ENCODE measurements at places on chromosomes 2 and 18.

DNA sequence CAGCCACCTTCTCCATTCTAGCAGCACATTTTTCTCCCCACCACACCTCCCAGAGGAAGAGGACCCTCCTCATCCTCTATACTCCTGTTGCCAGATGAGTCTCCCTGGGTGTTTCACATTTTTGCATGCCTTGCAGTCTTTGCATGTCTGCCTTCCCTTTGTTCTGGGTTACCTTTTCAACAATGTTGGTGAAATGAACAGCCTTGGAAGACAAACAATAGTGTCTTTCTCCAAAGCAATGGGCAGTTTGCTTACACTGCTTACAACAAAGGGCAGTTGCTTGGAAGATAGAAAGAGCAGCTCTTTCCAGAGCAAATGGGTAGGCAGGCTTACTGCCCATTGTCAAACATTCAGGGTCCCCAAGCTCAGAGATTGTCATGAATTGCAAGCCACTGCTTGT is 14.5 kb upstream of the SEH1L start:
- no peak for DNase-seq

GRCh38 chr2:64757126-64757525 is 103.4 kb upstream of the SERTAD2 start:
- no peak for DNase-seq

DNA sequence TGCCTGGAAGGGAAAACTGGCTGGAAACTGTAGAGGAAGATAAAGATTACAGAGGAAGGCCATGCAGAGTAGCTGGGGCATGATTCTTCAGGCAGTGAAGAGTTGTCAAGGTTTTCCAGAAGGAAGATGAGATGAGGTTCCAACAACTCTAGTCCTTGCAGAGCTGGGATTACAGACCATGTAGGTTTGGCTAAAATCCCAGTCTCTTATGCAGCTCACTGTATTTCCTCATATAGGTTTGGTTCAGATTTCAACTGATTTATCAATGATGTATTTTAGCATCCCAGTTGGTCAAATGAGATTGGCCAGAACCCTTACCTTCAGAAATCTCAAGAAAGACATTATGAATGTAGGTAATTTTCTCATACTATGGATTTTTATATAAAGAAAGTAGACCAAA is 16.4 kb downstream of the FAP start:
- DNase-seq, result no peak

DNA sequence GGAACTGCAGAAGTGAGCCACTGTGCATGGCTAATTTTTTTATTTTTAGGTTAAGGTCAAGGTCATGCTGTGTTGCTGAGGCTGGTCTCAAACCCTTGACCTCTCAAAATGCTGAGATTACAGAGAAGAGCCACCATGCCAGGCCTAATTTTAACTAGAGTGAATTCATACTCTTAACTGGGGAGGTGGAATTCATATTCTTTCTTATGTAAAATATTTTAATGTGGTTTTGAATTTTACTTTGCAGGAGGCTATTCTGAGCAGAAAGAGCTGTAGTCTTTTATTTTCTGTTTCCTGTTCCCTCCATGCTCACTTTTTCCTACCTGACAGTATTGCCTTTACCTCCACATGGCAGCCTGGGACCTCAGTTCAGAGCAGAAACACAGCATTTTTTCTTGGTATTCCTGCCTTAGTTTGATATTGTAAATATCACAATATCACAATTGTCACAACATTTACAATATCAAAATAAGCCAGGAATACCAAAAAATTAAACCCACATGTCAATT is 37.1 kb upstream of the CCNYL1 start:
- no peak for DNase-seq

- DNase-seq, result no peak
Measured at GRCh38 chr2:216621292-216621691, 11.9 kb upstream of the IGFBP2 start.

DNA sequence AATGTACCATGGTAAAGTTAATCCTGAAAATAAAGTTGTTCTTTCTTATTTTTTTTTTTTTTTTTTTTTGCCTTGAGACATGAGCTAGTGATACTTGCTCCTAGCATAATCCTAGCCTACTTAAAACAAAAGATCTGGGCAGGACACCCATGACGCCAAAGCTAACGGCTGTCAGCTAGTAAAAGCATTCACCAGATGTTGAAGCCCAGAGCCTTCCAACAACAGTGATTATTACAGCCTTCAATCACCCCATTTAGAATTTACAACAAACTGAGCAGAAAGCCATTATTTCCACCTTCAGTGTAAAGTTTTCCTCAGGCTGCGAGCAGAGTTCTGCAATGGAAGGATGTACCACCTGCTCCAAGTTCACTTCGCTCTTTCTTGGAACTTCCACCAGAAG is 259.5 kb downstream of the SP3 start:
- DNase-seq, result no peak

DNA sequence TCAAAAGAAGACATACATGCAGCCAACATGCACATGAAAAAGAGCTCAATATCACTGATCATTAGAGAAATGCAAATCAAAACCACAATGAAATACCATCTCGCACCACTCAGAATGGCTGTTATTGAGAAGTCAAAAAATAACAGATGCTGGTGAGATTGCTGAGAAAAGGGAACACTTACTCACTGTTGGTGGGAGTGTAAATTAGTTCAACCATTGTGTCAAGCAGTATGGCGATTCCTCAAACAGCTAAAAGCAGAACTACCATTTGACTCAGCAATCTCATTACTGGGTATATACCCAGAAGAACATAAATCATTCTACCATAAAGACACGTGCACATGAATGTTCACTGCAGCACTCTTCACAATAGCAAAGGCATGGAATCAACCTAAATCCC is 95.5 kb upstream of the XIRP2 start:
- no peak for DNase-seq

DNA sequence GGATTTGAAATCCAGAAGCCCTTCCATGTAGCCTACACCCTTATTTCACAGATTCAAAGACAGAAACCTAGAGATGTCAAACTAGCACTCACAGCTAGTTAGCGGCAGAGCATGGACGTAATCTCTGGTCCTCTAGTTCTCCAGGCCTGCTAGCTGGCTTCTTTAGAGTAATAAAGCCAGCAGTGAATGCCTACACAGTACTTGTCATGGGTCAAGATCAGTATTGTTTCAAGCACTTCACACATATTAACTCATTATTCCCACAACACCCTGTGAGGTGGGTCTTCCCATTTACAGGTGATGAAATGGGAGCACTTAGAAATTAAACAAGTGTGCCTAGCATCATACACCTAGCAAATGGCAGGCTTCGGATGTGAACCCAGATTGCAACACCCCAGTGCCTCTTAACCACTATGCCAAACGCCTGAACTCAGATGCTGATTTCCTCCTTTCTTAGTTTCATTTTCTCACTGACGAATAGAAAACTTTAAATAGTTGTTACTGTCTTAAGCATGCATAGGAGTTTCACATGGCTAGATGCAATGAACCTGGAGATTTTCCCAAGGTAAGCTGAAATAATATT is 14.5 kb upstream of the ZBTB14 start:
- no peak for DNase-seq

DNA sequence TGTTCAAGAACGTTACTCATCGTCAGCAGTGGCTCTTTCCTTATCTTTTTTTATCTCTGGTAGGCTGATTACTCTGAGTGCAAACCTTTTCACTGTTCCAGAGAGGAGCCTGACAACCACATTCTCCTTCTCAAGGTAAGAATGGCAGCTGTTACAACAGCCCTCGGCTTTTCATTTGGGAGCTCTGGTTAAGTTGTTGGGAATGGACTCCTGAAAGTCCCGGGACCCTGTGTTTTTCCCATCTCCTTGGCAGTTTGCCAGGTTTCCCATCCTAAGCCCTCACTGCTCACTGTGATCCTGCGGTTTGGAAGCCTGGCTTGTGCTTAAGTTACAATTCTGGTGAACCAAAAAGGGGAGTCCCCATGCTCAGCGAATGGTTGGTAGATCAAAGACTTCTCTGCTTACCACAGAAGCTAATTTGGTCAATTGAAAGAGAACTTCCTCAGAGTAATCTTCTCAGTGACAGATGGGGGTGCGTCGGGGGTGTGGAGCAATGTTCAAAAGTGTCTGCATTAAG is 122.3 kb downstream of the LYPD6B start:
- no peak for DNase-seq

GRCh38 chr2:71667256-71668182 is 214.2 kb downstream of the DYSF start:
- DNase-seq, result no peak

DNA sequence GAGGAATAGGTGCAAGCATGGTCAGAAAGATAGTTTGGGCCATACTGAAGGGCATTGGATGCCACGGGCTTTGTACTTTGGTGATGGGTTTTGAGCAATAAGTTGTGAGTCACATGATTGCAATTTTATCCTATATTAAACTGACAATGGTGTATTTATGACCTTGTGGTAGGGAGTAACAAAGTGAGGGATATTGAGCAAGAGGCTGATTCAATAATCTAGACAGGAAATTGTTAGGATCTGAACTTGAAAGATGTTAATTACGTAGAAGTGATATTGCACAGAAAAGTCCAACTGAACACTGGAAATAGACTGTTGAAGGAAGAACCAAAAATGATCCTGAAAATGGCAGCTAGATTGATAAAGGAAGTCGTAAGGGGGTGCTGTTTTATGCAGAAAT is 46.6 kb upstream of the TCF4 start:
- no peak for DNase-seq

DNA sequence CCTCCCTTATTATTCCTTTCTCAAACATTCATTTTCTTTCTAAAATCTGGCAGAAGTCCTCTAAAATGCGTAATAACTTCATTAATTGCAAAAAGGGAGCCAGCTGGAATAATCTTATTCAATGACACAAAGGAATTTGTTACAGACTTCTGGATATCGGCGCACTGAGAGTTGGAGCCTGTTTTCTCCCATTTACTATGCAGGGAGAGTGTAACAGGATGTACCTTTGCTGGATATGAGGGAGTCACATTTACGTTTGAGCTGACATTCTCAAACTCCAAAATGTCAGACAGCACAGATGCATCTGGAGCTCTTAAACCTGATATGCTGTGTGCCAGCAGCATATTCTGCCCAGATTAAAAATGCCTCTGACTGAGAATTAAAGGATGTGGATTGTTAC is 275.3 kb downstream of the TMX3 start:
- no peak for DNase-seq

DNA sequence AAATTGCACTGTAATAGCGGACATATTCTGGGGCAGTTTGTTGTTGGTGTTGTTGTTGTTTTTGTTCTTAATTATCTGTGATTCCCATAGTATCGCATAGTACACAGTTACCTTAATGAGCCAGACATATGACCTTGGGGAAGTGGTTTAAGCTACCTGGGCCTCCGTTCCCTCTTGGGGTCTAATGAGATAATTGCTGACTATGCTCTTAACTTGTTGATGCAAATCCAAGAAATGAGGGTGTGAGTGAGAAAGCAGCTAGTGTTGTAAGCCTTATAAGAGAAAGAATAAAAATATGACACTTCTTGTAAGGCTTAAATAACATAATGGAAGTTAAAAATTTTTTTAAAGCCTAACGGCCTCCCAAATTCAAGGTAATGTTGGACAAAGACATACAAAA is 7.1 kb downstream of the NMI start:
- DNase-seq, result no peak

GRCh38 chr18:11091746-11092145 is 57.6 kb downstream of the PIEZO2 start:
- no peak for DNase-seq

DNA sequence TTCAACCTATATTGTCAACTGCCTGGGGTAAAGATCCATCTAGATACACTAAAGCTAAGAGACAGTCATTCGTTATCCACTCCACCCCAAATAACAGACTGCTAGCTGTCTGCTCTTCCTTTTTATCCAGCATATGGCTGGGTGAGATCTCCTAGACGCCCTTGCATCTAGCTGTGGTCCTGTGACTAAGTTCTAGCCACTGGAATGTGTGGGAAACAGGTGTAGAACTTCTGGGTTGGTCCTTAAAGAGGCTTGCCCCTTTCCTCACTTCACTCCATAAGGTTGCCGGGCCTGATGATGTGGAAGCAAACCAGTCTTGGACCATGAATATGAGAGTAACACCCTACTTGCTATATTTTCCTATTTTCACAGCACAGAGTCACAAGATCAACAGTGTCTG is 3.2 kb downstream of the COA5 start:
- DNase-seq, result no peak

DNA sequence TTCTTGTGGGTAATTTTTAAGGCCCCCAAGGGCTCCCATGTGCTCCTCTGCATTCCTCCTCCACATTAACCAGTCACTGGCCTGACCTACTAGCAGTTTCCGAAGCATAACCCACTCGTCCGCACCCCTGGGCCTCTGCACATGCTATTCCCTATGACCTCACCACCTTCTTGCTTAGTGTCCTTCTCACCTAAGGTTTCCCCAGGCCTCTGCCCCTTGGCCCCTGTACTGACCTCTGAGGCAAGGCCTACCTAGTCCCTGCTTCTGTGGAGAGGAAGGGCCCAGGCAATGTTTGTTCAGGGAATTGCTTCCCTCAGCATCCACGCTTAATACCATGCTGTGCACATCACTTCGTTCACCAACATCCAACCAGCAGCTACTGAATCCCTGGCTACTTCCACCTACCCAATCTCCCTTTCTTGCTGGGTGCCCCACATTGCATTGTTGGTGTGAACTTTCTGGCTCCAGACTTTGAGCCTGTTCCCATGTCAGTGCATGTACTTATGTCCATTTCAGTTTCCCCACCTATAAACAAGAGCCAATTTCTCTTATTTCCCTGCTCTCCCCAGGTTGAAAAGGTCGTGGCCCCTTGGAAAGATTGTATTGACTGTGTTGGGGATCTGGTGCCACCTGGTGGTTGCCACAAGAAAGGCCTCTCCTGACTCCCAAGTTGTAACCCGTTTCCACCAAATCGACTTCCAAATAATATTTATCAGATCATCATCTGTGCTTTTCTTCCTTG is 19.2 kb upstream of the TMEM177 start:
- peak; percentile 22 for DNase-seq

DNA sequence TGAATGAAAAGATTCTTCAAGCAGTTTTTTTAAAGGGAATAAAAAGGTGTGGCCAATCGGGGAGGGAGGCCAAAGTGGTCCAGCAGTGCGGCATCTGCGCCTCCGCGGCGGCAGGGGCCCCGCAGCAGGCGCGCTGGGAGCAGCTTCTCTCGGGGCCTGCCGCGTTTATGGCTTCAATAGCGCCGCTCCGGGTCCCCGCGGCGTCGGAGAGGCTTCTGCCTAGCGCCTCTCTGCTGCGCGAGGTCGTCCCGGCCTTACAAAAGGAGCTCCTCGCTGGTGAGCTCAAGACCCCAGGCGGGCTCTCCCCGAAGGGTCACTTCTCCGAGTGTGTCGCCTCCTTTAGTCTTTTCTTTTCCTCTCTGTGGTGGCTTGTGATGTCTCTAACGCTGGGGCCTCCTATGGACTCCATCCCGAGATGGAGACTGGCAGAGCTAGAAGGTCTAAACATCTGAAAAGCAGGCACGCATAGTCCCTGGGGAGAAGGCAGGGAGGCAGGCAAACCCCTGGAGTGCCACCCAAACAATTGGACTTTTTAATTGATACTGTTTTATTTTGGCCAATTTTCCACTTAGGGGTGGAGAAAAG is 67.1 kb downstream of the SUMO1 start:
- DNase-seq, result no peak

All from NCI-H1436 (cell line).